ENCODE measurements at places on chromosomes 2 and 18. TPM values are rescaled to one million over a fixed set of nuclear protein-coding genes. Genes with fewer than 3 reads are reported as not detected.

Gene STPG4
- 0.29 TPM for total RNA-seq

Gene DLX1
- total RNA-seq, result not detected

Gene GALNT13
- total RNA-seq, result not detected

Gene MAP2
- total RNA-seq, result not detected

Gene AFF3
- 1.5 TPM for total RNA-seq

Gene MYOM1
- total RNA-seq, result 0.88 TPM

Gene MYO7B
- not detected for total RNA-seq

Gene CFC1
- total RNA-seq, result not detected

DNA sequence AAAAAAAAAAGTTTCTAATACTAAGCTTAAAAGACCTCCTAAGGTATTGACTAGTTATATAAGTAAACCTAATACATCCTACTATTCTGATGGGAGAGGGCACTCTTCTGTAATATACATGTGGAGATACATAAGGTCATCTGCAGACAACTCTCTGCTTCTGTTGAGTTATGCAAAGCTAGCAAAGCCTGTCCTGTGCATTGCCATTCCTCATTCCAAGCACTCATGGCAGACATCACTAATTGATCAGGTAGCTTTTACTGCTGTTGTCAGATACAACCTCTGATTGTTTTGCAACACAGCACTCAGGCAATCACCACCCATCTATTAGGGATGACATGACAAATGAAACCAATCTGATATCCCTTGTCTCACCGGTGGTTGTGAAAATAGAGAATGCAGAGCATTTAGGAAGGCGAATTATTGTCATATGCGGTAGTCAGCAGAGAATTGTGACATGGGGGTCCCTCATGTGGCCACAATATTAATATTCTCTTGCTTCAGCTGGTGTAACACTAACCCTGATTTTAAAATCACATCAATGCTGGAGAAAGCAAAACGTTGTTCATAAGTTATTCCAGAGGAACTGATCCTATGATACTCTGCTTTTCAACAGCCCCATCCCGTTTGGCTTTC, 416.5 kb upstream of the GYPC start:
- no peaks in the 10 kb centered on the region for H3K36me3 ChIP-seq
- H3K27me3 ChIP-seq, result no peaks in the 10 kb centered on the region
- H3K4me1 ChIP-seq, result no peaks in the 10 kb centered on the region
- no peak overlapping the region for H3K4me3 ChIP-seq
- H3K27ac ChIP-seq, result no peak overlapping the region

- H3K4me1 ChIP-seq, result no peaks in the 10 kb centered on the region
- H3K27me3 ChIP-seq, result no peaks in the 10 kb centered on the region
Measured at GRCh38 chr2:57862727-57863126, 183.9 kb upstream of the VRK2 start.

GRCh38 chr2:222318026-222318711, 19.4 kb upstream of the PAX3 start:
- peak overlapping the region; percentile 36 for H3K4me3 ChIP-seq
- H3K36me3 ChIP-seq, result no peaks in the 10 kb centered on the region
- no peaks in the 10 kb centered on the region for H3K4me1 ChIP-seq
- DNase-seq, result no peak
- H3K27ac ChIP-seq, result no peak overlapping the region

DNA sequence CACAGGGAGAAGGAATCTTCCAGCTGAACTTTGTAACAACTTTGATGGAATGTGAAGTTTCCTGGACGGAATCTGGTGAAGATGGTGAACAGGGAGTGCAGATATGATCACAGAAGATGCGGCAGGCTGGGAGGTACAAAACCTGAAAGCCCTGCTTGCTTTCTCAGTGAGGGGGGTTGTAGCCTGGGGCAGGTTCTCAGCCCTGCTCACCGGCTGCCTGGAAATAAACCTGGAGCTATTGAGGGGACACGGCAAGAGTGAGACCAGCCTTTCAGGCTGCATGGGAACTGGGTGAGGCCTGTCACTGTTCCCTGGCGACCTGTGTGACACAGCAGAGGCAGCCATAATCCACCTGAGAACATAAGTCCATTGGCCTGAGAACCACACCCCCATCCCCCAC, 174.8 kb downstream of the LCLAT1 start:
- no peak overlapping the region for H3K4me3 ChIP-seq
- H3K27ac ChIP-seq, result no peak overlapping the region
- H3K36me3 ChIP-seq, result peaks cover 4% of the 10 kb centered on the region
- no peaks in the 10 kb centered on the region for H3K27me3 ChIP-seq
- H3K4me1 ChIP-seq, result peaks cover 15% of the 10 kb centered on the region

DNA sequence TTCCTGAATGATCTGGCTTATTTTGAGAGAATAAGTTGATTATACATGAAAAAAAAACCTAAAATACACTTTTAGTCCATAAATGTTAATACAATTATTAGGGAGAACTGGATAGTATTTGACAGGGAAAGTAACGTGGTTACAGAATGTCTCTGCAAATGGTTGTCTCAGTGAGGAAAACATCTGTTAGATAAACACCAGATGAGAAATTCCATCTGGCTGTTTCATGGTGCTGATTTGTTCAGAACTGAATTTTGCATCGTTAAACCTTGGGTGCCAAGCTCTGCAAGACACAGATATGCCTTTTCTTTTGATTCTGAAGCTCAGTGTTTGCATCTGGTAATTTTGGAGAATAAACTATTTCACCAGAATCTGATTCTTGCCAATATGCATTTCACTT, 90.4 kb downstream of the SCN3A start:
- H3K27me3 ChIP-seq, result no peaks in the 10 kb centered on the region
- DNase-seq, result no peak
- no peak overlapping the region for H3K27ac ChIP-seq
- no peaks in the 10 kb centered on the region for H3K36me3 ChIP-seq

DNA sequence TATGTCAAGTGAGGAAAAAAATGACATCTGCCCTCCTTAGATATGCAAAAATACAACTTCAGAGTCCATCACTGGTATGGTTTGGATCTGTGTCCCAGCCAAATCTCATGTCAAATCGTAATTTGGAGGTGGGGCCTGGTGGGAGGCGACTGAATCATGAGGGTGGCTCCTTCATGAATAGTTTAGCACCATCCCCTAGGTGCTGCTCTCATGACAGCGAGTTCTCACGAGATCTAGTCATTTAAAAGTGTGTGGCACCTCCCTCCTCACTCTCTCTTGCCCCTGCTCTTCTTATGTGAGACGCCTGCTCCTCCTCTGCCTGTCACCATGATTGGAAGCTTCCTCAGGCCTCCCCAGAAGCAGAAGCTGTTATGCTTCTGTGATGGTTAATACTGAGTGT, 5.9 kb upstream of the PSMA8 start:
- peaks cover 7% of the 10 kb centered on the region for H3K36me3 ChIP-seq
- no peak overlapping the region for H3K4me3 ChIP-seq
- no peaks in the 10 kb centered on the region for H3K4me1 ChIP-seq
- no peak for DNase-seq
- no peak overlapping the region for H3K27ac ChIP-seq

- no peak overlapping the region for H3K27ac ChIP-seq
- peaks cover 26% of the 10 kb centered on the region for H3K4me1 ChIP-seq
- H3K36me3 ChIP-seq, result no peaks in the 10 kb centered on the region
Measured at GRCh38 chr18:80171054-80171872, 62.2 kb downstream of the ADNP2 start.

DNA sequence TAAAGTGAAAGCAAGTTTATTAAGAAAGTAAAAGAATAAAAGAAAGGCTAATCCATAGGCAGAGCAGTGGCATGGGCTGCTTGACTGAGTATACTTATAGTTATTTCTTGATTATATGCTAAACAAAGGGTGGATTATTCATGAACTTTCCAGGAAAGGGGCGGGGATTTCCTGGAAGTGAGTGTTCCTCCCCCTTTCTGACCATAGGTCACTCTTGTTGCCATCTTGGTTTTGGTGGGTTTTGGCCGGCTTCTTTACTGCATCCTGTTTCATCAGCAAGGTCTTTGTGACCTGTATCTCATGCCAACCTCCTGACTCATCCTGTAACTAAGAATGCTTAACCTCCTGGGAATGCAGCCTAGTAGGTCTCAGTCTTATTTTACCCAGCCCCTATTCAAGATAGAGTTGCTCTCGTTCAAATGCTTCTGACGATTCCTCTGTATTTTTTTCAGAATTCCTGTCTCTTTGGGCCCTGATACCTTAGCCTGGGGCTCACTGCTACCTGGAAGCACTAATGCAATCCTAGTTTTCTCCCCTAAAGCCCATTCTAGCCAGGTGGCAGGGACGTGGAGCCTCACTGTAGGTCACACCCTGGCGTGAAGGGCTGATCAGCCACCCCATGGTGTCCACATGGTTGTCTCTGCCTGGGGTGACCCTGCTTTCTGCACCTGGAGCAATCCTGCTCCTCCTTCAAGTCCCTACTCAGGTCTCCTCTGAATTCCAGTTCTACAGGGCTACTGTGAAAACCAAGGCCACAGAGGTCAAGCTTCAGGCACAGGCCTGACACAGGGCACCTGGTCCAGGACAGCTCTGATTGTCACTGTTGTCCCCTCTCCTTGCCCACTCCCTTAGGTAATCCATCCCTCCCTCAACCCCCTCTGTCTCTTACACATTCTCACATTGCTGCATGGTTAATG, 6.0 kb upstream of the SLC35F6 start:
- no peaks in the 10 kb centered on the region for H3K27me3 ChIP-seq
- H3K27ac ChIP-seq, result peak overlapping the region; percentile 62
- peak; percentile 64 for DNase-seq
- H3K4me1 ChIP-seq, result peaks cover 10% of the 10 kb centered on the region
- H3K36me3 ChIP-seq, result no peaks in the 10 kb centered on the region
- H3K4me3 ChIP-seq, result peak overlapping the region; percentile 13

DNA sequence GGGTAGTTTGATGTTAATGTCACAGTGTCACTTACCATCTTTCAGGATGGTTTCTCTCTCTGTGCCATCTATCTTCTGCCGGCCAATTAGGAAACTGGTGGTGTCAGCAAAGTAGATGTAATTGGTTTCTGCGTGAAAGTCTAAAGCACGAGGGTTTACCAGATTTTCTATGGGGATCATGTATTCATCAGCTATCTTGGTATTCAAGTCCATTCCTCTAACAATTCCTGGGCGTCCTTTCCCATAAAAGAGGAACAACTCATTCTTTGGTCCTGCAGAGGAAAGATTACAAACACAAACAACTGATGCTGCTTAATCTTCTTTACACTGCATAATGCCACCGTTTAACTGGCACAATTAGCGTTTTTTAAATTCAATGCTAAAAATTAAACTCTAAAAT, 1081.9 kb downstream of the LRP1B start:
- no peak overlapping the region for H3K27ac ChIP-seq
- no peak overlapping the region for H3K4me3 ChIP-seq
- H3K27me3 ChIP-seq, result no peaks in the 10 kb centered on the region
- H3K4me1 ChIP-seq, result no peaks in the 10 kb centered on the region
- DNase-seq, result no peak
- no peaks in the 10 kb centered on the region for H3K36me3 ChIP-seq

- no peak overlapping the region for H3K27ac ChIP-seq
- no peak overlapping the region for H3K4me3 ChIP-seq
- H3K4me1 ChIP-seq, result no peaks in the 10 kb centered on the region
- peaks cover 10% of the 10 kb centered on the region for H3K27me3 ChIP-seq
- no peak for DNase-seq
Measured at GRCh38 chr2:234765279-234765678, 186.5 kb upstream of the SH3BP4 start.

DNA sequence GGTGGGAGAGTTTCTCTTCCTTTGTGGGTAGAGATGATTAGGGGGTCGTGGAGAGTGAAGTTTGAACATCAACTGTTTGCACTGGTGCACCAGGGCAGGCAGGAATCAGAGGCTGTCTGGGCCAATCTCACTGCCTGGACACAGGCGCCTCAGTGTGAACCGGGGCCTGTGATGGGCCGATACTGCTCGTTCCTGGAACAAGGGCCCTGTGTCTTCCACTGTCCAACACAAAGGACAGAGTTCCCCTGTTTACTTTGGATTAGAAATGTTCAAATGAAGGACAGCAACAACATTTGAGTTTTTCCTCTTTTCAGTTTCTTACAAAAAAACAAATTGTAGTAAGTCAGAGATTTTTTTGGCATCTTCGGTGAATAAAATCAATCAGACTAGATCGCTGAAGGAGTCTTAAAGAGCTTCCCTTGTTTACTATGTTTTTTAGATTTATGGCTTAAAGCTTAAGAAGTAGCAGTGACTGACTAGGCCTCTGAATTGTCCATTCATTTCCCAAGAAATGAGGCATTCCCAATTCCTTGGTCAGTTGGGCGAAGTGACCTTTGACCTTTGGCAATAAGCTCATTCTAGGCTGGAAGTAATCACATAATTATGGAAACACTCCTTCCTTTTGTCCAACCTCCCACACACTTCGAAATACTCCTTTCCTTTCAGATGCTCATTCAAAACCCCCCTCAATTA, 11.6 kb upstream of the TGFA start:
- H3K27ac ChIP-seq, result no peak overlapping the region
- H3K4me1 ChIP-seq, result no peaks in the 10 kb centered on the region
- no peak overlapping the region for H3K4me3 ChIP-seq
- H3K27me3 ChIP-seq, result peaks cover 9% of the 10 kb centered on the region
- no peaks in the 10 kb centered on the region for H3K36me3 ChIP-seq

- H3K36me3 ChIP-seq, result no peaks in the 10 kb centered on the region
- H3K27me3 ChIP-seq, result peaks cover 59% of the 10 kb centered on the region
- peaks cover 16% of the 10 kb centered on the region for H3K4me1 ChIP-seq
Measured at GRCh38 chr2:9950521-9951271, 797 bp upstream of the GRHL1 start.

DNA sequence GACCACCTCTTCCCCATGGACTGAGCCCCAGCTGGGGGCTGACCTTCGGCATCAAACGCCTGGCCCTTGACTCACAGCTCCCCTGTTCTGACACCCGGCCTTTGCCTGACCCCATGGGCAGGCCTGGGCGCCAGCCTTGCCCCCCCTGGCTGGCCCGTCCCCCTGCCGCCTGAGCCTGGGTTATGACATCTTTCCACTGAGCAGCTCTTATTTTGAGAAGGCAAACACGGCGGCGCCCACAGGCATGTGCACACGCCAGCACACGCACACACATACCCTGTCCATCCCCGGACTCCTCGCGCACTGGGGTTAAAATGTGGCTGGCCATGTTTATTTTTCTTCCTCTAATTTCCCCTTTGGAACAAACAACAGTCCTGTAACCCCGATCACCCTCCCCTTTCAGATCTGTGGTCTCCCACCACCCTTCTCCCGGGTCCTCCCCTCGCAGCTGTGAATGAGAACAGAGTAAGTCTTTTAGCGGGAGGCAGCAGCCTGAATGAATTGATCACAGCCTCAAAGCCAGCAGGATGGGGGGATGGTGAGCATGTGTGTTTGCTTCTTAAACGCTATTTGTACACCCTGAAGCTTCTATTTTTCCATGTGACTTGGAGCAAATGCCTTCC, 11.8 kb upstream of the ATOH8 start:
- H3K36me3 ChIP-seq, result no peaks in the 10 kb centered on the region
- DNase-seq, result no peak
- H3K27me3 ChIP-seq, result peaks cover 45% of the 10 kb centered on the region
- no peaks in the 10 kb centered on the region for H3K4me1 ChIP-seq

- H3K27ac ChIP-seq, result no peak overlapping the region
- peaks cover 30% of the 10 kb centered on the region for H3K27me3 ChIP-seq
- DNase-seq, result no peak
- no peak overlapping the region for H3K4me3 ChIP-seq
- no peaks in the 10 kb centered on the region for H3K4me1 ChIP-seq
Measured at GRCh38 chr2:129748250-129748649, 231.2 kb upstream of the RAB6C start.

DNA sequence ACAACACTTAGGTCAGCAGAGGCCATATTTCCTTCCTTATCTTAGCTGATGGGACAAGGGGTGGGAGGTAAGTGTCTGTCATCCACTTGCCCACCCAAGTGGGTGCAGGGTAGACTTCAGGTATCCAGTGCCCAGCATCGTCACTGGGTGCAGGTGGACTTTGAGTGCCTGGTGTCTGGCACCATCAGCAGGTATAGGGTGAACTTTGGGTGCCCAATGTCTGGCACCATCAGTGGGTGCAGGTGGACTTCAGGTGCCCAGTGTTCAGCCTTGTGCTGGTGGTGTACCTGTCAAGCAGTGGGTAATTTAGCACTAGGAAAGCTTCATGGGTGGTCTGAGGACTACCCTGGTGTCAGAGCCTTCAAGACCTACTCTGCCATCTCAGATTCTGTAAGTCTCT, 175.6 kb downstream of the SEPTIN10 start:
- peaks cover 23% of the 10 kb centered on the region for H3K36me3 ChIP-seq
- H3K27me3 ChIP-seq, result peaks cover 15% of the 10 kb centered on the region
- H3K4me1 ChIP-seq, result no peaks in the 10 kb centered on the region
- H3K4me3 ChIP-seq, result no peak overlapping the region
